ENCODE measurements at places on chromosomes 6 and 20. TPM values are rescaled to one million over a fixed set of nuclear protein-coding genes. Genes with fewer than 3 reads are reported as not detected.

The PRR18 gene
- 0.17 TPM for total RNA-seq

The LGSN gene
- total RNA-seq, result not detected

The CLPSL1 gene
- total RNA-seq, result not detected

DNA sequence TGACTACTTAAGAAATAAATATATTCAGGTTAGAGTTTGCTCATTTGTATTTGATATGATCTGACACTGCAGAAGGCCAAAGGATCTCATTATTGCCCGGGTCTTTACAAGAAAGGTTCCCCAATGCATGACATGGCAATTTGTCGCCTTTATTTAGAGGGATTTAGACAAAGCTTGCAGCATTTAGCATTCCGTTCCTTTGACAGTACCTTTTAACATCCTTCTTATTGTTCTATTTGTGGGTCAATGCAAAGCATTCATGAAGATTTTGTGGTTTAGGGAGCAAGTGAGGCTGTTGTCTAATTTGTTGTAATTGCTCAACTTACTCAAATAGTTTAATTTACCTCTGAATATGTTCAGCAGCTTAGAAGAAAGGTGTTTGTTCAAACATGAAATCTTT is 230.8 kb upstream of the FLRT3 start:
- no peak overlapping the region for H3K4me3 ChIP-seq
- DNase-seq, result no peak
- H3K27ac ChIP-seq, result no peak overlapping the region
- no peaks in the 10 kb centered on the region for H3K36me3 ChIP-seq
- H3K4me1 ChIP-seq, result no peaks in the 10 kb centered on the region
- H3K27me3 ChIP-seq, result no peaks in the 10 kb centered on the region
